Bone marrow (tissue), 2 donors: ENCODE measurements at places on chromosomes 1 and 21.

DNA sequence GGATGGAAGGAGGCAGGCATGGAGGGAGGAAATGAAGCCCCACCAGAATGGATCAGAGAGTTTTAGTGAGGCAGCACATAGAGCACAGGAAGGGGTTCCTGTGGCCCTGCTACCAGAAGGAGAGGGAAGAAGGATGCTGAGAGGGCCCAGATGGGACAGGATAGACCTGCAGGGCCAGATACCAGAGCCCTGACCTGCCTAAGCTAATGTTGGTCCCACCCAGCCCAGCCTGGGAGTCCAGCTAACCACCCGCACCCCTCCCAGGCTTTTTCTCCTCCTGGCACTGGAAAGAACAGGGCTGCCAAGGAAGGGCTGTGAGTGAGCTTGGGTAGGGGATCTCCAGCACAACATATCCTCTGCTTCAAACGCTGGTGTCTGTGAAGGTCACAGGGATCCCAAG lies 6.9 kb downstream of the NECTIN4 start:
- DNase-seq: no peak

GRCh38 chr1:20185834-20186782 lies at the start of the genes PLA2G2C and UBXN10:
Gene PLA2G2C, minus strand, starts transcription at chr1:20186518. Its CDS starts 9,155 bp downstream, at chr1:20177363.
Gene UBXN10, plus strand, starts transcription at chr1:20186096. Its CDS starts 4,466 bp downstream, at chr1:20190562.
- DNase-seq: no peak

GRCh38 chr1:229406798-229407197 lies 27.1 kb downstream of the ACTA1 start:
- no peak for DNase-seq

DNA sequence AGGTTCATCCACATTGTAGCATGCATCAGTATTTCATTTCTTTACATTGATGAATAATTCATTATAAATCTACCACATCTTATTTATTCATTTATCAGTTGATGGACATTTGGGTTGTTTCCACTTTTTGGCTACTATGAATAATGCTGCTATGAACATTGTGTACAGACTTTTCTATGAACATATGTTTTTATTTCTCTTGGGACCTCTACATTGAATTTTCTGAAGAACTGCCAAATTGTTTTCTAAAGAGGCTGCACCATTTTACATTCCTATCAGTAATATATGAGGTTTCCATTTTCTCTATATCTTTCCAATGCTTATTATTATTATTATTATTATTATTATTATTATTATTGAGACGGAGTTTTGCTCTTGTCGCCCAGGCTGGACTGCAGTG lies 81.3 kb upstream of the SELENON start:
- no peak for DNase-seq
